Activated naive CD4-positive, alpha-beta T cell treated with anti-CD3 and anti-CD28 coated beads for 36 hours (primary cell): ENCODE measurements at places on chromosomes 1 and 21.

DNA sequence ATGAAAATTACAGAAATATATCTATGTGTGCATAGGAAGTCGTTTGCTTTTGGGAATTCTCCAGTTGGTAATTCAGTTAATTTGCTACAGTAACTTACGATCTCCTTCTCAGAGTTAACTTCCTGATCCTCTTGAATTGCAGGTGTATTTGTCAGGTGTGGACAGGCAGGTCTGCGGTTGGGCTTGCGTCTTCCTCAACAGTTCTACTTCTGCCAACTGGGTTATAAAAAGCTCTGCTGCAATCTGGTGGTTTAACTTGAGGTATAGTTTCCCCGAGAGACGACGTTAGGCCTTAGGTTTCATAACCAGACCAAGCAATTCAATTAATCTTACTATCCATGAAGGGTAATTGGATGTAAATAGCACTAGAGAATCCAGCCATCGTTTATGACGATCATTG lies 88.2 kb downstream of the GABPA start:
- no peak for DNase-seq

GRCh38 chr1:39529901-39530535 lies 38.6 kb downstream of the BMP8A start:
- DNase-seq, result no peak

DNA sequence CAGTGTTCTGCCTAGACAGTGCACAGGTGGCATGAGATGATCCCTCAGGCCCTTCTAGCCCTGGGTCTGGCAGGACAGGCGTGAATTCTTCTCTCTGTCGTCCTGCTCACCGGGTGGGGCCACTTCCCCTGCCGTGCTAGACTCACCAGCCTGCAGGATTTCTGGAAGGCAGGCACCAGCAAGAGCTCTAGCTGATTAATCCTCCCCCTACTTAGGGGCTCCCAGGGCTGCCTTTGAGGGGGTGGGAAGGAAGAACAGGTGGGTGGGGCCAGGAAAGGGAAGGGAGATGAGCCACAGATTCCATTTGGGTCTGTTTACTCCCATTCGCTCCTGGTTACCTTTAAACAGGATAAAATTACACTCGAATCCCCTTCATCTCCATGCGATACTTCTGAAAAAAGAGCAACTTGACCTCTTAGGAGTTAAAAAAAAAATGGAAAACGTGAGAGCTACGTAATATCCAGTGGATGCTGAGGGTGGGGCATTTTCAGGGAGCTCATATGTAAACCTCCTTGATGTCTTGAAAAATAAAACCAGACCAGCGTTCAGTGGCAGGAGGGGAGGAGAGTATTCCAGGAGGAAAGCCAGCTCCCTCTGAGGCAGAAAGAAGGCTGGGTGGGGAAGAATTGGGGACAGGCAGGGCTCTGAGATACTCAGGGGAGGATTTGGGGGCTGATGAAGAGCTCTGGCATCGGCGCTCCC lies 665.5 kb downstream of the PTPRU start:
- no peak for DNase-seq

DNA sequence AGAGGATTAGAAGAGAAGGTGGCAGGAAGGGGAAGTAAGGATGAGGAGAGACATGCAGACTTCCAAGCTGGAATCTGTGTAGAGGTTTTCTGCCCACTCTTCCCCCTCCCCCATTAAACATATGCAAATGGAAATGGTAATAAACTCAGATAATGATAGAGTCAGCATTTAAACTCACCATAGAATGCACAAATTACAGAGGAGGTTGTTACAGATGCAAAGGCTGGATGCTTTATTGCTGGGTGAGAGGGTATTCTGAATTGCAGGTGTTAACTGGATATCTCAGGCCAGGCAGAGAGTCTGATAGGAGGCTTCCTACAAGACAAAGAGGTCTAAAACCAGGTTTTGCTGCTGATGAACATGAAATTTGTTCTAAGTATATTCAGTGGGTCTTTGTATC lies 372.5 kb downstream of the SEC16B start:
- no peak for DNase-seq

DNA sequence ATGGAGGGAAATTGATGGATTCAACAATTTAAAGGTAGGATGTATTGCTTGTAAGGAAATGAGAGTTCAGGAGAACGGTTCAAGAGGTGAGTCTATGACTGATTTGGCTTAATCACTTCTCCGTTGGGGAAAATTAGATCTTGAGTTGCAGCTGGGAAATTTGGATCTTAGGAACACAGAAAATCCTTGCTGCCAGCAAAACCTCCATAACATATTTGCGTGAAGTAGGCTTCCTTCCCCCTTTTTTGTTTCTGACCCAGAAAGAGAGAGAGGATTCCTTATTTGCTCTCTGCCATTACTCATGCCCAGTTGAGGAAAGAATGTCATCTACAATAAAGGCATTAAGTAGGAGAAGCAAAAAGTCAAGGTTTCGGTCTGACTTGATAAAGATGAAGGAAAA lies 73.5 kb upstream of the PDC start:
- DNase-seq, result no peak

- DNase-seq, result no peak
Measured at GRCh38 chr21:16538405-16538804, 808.6 kb downstream of the USP25 start.

DNA sequence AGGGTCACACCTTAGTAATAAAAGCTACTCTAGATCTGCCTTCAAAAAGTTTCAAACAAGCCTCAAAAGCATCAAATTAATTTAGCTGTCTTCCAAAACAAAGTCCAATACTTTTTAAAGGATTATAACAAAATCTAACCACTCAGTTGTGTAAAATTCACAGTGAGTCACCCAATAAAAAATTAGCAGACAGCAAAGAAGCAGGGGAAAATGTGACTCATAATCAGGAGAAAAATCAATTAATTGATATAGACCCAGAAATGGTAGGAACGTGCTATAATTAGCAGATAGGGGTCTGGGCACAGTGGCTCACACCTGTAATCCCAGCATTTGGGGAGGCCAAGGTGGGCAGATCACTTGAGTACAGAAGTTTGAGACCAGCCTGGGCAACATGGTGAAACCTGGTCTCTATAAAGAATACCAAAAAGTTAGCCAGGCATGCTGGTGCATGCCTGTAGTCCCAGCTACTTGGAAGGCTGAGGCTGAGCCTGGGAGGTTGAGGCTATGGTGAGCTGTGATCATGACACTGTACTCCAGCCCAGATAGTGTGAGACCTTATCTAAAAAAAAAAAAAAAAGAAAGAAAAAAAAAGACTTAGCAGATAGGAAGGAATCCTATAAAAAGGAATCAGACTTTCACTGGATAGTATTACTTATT lies 8.1 kb upstream of the MYOG start:
- DNase-seq, result no peak

- no peak for DNase-seq
Measured at GRCh38 chr1:119366424-119366823, 2.2 kb upstream of the HAO2 start.

GRCh38 chr21:29423099-29423870 lies 124.6 kb downstream of the BACH1 start:
- no peak for DNase-seq

DNA sequence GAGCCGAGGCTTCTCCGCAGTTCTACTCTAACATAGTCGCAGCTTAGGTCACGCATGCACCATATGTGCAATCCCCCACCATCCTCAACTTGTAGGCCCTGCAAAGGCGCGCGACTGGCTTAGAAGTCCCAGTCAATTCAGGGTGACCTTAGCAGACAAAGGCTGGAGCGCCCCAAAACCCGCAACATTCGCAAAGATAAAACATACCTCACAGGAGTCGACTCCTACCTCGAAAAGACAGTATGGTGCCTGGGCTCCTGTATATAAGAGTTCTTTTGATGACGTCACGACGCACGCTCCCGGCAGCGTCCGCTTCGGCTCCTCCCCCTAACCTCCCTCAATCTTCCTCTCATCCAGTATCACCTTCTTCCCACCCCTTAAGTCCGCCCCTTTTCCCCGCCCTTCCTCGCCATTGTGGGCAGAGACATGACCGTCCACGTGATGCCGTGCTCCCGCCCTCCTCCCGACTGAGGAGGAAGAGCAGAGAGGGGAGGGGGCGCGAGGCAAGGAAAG lies at the start of gene GAS5:
Gene GAS5, minus strand, starts transcription at position 237 of the 513 bp plus-strand sequence.
- DNase-seq, result peak; percentile 100

- peak; percentile 25 for DNase-seq
Measured at GRCh38 chr1:7827126-7827955, 25.5 kb downstream of the UTS2 start.

GRCh38 chr1:59393211-59394180 lies 96.6 kb downstream of the FGGY start:
- DNase-seq, result no peak

- peak; percentile 11 for DNase-seq
Measured at GRCh38 chr1:59083946-59084865, 212.7 kb upstream of the FGGY start.

DNA sequence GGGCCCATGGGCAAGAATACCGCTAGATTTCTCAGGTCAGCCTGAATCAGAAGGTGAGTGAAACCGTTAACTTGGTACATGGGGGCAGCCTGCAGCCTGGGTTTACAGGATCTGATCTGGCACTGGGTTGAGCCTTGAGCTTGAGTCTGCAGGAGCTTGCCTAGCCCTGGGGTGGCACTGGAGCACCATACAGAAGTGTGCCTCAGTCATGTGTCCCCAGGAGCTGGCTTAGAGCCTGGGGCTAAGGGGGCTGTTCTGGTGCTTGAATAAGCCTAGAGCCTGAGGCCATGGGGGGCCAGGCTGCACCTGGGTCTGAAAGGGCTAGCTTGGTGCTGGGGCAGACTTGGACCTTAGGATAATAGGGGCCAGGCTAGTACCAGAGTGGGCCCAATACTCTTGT lies 457.2 kb upstream of the PBX1 start:
- DNase-seq, result no peak

GRCh38 chr1:54253480-54253879 lies 53.5 kb downstream of the MRPL37 start:
- no peak for DNase-seq

DNA sequence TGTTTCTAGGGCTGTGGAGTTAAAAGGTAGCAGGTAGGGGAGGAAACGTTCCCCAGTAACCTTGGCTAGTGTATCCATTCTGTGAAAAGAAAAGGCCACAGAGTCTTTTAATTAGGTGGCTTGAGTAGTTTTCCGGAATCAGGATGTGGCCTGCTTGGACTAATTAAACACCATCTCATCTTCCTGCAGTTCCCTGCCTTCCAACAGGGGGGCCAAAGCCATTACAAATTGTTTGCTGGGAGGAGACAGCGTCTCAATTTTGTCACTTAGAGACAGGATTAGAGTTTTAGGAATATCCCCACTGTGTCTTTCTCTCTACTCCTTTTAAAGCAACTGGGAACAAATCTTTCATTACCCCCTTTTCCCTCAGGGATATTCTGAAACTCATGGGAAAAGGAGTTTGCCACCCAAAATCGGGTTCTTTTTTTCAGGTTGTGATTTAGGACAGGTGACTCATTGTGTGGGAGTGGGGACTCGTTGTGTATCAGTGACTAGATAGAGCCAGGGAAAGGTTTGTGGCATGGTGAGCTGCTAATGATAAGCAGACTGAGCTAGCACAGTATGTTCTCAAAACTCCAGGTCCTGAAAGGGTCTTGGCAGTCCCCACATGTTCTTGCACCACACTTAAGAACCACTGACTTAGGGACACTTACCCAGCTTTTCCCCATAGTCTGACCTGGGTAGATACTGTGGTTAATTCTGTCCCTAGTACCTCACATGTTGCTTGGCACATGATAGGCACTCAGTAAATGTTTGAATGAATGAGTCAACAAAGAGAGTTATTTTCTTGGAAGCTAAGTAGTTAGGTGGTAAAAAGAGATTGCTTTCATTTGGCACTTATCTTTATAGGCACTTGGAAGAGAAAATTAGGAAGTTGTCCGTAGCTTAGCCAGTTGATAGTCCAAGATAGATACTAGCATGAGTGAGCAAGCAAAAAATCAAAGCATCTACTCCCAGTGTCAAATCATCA lies 22.5 kb downstream of the INTS3 start:
- no peak for DNase-seq

- DNase-seq, result no peak
Measured at GRCh38 chr1:15465674-15466073, 9.1 kb downstream of the CELA2A start.

DNA sequence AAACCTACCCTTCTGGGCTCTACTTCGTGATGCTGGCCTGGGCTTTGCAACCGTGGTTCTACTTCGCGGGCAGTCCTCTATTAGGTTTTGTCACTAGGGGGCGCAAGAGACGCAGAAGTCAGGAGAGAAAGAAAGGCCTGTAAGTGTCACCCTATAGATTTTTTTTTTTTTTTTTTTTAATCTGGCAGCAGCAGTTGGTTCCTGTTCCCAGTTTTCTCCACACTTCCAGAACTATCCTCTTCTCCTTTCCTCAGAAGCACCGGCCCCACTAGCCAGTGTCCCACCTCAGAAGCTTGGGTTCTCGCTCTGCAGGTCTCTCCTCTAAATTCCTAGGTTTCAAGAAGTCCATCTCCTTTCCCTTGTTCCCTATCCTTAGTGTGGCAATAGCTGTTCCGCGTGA lies 9.1 kb upstream of the LCE2D start:
- DNase-seq, result peak; percentile 78

GRCh38 chr1:210992837-210993236 lies 141.1 kb downstream of the KCNH1 start:
- no peak for DNase-seq

GRCh38 chr1:119250299-119250698 lies 109.8 kb upstream of the WARS2 start:
- no peak for DNase-seq

DNA sequence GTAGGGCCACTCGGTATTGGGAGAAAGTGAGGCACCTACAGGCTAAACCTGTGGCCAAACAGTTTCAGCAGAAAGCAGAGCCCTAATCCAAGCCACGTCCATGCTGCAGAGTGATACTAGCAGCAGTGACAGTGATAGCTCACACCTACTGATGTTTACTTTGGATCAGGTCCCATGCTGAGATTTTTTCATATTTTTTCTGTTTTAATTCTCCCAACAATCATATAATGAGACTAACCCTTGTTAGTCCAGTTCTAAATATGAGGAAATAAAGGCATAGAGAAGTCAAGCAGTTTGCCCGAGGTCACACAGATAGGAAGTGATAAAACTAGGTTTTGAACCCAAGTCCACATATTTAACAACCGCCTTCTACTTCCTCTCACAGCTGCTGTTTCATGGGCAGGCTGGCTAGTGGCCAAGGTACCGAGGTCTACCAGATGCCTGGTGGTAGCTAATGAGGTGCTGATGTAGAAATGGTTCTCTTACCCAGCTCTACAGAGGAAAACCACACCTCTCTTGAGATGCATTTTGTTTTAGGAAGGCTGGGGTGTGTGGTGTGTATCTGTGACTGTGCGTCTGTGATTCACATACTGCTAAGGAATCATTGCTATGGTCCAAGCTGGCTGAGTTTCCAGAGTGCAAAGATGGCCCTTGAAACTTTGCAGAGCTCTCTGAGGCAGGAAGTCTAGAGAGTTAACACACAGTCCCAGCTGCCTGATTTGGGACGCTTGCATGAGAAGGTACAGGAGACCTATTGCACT lies 80.3 kb upstream of the ARTN start:
- no peak for DNase-seq

DNA sequence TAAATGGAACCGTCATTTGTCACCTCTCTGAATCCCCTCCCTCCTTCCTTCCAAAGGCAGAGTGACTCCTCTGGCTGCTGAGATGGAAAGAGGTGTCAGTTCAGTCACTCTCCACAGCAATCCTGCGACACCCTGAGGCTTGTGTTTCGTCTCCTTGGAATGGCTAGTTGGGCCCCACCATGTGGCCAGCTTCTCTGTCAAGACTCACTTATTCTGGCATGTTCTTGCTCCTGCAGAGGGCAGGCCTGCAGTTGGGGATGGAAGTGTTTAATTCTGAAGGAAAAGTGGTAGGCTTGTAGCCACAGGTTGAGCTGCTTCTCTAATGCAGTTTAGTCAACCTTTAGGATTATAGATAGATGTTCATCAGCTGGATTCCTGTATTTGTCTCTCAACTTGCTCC lies 149.6 kb downstream of the LMO4 start:
- no peak for DNase-seq
